ENCODE measurements at places on chromosomes 5 and 9.

- DNase-seq = no peak
Measured at GRCh38 chr5:102511666-102512065, 12.9 kb upstream of the SLCO6A1 start.

- DNase-seq = peak; percentile 21
Measured at GRCh38 chr9:109452761-109453160, 45.3 kb downstream of the PTPN3 start.

GRCh38 chr9:126515001-126515872, 98.5 kb upstream of the LMX1B start:
- no peak for DNase-seq

DNA sequence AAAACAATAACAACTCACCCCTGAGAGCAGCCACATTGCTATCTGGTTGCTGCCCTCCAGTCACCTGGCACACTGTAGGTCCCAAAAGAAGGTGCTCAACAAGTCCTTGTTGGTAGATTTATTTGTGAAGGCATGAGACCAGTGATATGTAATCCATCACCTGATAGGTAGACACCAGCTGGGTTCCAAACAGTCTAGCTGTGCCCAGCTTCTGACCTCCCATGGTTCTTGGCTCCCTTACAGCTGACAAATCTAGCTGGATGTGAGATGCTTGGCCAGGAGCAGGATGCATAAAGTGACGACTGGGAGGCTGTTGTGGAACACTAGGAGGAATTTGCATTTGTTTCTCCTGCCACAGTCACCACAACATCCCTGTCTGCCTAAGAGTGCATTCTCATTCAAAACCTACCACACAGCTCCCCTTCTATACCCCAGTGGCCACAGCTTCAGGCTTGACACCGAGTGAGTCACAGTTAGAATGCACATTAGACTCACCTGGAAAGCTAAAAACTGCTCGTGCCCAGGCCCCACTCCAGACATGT, 7.8 kb upstream of the VLDLR start:
- no peak for DNase-seq

DNA sequence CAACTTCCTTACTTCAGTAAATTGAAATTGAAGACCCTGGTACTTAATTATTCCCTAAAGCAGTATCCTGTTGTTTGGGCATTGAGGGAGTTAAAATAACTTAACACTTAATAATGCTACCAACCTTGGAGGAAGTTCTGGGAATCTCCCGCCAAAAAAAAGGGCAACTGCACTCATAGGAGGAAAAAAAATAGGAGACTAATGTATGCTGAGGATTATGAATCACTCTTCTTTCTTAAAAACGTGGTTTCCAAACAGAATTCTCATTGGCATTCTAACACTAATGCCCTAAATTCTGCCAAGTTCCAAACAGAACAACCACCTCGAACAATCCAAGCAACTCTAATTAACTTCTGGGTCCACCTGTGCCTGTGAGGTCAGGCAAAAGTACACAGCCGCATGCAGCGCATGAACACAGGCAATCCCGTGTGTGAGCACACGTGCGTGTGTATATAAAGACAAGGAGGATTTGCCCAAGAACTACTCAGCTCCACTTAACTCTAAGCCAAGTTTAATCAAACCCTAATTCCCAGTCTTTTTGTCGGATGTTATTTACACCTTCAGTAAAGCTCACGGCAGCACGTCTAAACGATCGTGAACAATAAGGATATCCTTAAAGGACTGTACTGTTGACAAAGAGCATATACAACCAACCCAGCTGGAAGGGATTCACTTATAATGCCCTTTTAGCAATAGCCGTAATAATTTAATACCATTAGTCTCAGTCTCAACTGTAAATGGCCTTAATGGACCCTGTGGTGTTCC, 78.4 kb downstream of the EBF1 start:
- no peak for DNase-seq

GRCh38 chr9:131627648-131628458, 82.5 kb downstream of the PRRT1B start:
- no peak for DNase-seq

GRCh38 chr9:4596165-4596922, 65.8 kb upstream of the PLPP6 start:
- DNase-seq = no peak

DNA sequence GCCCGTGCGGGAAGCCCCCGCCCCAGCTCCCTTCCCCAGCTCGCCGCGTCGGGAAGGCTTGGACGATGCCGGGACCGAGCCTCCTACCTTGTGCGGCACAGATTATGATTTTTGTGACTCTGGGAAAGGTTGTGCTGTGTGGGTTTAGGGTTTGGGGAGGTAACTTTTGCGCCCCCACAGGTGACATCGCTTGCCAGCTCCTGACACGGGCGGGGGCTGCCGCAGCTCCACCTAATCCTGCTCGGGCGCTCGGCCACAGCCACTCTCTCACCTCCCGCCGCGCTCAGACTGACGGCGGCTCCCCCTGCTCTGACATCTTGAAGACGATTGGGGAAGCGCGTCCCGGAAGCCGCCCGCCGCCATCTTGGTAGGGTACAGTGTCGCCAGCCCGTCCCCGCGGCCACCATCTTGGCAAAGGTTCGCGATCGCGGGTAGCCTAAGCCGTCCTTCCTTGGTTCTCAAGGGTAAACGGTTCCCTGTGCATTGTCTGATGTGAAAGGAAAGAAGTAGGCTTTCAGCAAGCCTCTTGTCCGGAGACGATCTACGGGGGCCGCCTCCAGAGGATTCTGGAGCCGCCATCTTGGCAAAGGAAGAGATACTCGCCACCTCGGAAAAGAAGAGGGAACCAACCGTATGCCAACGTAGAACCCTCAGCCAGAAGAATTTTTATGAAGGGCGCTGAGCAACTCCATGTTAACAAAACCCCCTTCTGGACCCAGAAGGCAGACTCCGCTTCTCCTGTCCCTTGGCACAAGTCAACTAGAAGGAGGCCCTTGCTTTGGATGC, 1.8 kb upstream of the NR3C1 start:
- DNase-seq = peak; percentile 75

GRCh38 chr5:151012862-151013261, 7.5 kb upstream of the GPX3 start:
- DNase-seq = no peak
